Breast epithelium (tissue), 4 donors: ENCODE measurements at places on chromosomes 2 and 18. TPM values are rescaled to one million over a fixed set of nuclear protein-coding genes. Genes with fewer than 3 reads are reported as not detected.

DNA sequence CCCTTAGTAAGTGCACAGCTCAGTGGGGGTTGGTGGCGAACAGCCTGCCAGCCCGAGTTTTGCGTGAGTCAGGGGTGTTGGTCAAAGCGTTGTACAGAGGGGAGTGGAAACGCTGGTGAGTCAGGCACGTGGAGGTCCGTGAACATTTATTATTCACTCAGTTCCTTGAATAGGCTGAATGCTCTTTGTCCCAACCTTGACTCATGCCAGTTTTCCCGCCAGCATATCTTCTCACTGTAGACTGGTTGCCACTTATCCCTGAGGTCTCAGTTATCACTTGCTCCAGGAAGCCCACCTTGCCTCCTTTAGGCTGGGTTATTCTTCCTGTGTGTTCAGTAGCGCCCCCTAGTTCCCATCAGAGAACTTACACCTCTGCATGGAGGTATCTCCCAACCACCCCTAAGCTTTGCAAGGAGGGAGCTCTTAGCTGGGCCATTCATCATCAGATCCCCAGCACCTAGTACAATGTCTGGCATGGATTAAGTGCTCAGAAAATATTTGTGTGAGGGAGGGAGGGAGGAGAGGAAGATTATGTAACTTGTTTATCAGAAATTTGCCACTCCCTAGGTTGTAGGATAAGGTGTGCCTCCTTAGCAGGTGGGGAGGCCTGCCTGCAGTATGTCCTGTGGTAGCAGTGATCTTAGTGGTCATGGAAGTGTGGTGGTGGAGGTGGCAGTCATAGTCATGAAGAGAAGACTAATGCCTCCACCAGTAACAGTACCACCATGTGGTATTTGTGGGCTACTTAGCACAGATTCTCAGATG, 72.1 kb downstream of the CABLES1 start:
- no peak overlapping the region for H3K27ac ChIP-seq
- H3K4me3 ChIP-seq, result no peak overlapping the region
- H3K36me3 ChIP-seq, result no peaks in the 10 kb centered on the region
- no peaks in the 10 kb centered on the region for H3K27me3 ChIP-seq
- DNase-seq, result no peak

DNA sequence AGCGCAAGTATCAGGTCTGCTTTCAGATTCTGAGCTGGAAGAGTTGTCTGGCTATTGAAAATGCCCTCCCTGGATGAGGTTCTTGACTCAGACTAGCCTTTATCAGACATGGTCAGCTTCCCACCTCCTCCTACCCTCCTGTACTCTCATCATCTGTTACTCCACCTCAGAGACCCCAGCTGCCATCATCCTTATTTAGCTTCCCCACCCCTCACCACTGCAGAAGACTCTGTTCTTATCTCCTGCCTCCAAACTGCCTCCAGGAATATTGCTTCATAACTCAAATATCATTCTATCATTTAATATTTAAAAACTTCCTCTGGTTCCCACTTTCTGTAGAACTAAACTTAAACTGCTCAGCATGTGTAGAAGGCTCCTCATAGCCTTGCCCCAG, 31.1 kb upstream of the PPP3R1 start:
- H3K27me3 ChIP-seq, result no peaks in the 10 kb centered on the region
- H3K4me3 ChIP-seq, result no peak overlapping the region
- H3K4me1 ChIP-seq, result peaks cover 13% of the 10 kb centered on the region

The HOXD4 gene
- total RNA-seq, result 5.6 TPM

DNA sequence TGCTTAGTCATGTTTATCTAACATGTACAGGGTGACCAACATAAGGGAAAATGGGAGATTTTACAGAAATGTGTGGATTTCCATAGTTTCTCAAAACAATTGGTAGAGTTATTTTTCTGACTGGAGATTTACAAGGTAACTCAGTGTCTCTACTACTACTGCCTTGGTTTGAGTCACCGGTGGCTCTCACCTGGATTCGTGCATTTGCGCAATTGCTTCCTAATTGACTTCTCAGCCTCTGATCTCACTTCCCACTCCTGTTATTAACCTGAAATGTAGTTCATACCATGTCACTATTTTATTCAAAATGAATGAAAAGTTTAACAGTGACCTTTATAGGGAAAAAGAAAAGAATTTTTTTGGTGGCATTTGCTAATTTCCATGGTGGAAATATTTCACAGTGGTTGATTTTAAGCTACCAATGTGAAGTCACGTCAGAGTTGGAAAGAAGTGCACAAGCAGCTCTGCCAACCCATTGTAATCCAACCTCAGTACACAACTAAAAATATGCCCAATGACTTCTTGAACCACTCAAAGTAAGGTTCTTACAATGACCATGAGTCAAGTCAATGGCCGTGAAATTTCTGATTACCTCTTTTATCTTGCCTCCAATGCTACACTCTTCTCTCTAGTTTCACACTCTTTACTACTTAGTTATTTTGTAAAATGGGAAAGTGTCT, 94.0 kb downstream of the NYAP2 start:
- no peak overlapping the region for H3K27ac ChIP-seq
- DNase-seq, result no peak
- no peaks in the 10 kb centered on the region for H3K4me1 ChIP-seq
- no peak overlapping the region for H3K4me3 ChIP-seq

The SLC23A3 gene
- total RNA-seq, result 2.0 TPM

DNA sequence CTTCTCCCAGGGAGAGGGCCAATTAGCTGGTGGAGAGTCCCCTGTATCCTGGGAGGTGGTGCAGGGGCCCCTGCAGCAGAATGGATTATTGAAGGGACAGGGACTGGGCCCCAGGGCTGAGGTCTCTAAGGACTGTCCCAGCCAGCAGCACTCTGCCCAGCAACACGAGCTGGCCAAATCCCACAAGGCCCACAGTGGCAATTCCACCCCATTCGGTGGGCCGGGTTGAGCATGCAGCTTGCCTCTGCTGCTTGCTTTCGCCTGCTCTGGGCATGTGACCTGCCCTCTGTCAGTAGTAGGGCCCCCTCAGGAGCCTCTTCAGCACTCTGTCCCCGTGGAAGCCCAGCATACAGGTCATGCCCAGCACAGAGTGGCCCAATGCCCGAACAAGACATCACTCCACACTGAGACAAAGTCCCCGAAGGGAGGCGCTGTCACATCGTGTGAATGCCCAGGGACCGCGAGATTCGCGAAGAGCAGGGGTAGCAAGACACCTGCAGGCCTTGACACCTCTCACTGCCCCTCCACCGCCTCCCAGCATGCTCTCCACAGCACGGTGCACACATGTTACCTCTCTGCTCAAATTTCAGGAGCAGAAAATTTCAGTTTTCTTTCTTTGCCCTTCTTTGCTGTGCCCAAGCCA, 65.4 kb downstream of the CRACDL start:
- H3K27ac ChIP-seq, result peak overlapping the region; percentile 91
- H3K36me3 ChIP-seq, result no peaks in the 10 kb centered on the region
- H3K27me3 ChIP-seq, result no peaks in the 10 kb centered on the region
- DNase-seq, result no peak
